ENCODE measurements at places on chromosomes 2 and 18.

DNA sequence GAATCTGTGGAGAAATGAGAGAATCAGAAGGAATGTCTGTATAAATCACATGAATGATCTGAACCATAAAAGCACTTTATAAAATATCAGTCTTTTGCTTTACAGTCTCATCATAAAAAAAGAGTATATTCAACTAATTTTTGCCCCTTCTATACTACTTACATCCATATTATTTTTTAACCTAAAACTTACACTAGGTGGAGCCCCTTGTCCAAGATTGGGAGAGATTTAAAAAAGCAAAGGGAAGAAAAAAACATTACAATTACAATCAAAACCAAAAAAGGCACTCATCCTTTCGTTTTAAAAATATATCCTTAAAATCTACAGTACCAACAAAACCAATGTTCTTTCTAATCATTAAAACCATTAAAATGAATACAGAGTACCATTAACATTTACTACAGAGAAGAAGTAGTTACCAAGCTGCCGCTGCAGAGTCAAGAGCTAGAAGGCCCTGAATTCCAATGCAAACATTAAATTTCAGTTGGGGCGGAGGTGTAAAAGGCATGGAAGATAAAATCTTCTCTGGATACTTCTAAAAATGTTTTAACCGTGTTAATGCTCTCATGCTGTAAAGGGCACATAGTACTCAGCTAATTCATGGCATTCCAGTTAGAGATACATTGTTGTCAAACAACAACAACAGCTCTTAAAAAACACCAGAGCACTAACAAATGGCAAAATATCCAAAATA, 56.7 kb upstream of the EPB41L3 start:
- DNase-seq, result peak; percentile 9

- DNase-seq, result no peak
These were observed 110.3 kb downstream of the RNF152 start for GRCh38 chr18:61782545-61782944.

DNA sequence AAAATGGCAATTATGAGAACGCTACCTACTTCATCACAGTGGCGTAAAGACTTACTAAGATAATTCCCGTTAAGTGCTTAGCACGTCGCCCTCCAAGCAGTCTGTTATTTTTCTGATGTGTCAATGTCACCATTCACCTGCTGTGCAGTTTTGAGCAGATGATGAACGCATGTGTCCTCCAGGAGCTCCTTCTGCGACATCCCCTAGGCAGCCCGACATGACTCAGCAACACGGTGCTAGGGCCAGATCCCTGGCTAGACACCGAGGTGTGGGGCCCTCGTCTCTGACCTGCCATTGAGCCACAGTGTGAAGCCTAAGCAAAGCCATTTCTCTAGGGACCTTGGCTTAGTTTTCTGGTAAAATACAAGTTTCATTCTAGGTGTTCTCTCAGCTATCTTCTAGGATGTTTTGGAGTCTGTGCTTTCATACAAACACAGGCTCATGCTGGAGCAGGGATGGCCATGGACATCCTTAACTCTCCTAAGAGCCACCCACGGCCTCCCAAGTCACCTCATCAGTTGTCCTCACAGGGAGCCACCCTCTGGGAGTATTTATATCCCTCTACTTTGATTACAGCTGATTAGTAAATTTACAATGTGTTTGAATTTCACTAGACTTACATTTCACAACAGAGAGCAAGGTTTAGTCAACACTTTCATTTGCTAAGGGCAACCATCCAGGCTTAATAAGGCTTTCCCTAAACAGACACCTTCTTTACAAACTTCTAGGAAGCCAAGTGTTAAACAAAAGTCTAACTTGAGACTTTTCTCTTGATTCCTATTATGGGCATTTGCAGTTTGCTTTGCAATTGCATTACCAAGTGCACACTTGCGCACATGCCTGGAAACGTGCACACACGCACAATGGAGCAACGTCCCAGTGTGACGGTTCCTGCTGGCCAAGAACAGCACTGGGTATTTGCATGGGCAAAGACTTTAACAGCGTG, 376.8 kb upstream of the ID2 start:
- DNase-seq, result no peak

DNA sequence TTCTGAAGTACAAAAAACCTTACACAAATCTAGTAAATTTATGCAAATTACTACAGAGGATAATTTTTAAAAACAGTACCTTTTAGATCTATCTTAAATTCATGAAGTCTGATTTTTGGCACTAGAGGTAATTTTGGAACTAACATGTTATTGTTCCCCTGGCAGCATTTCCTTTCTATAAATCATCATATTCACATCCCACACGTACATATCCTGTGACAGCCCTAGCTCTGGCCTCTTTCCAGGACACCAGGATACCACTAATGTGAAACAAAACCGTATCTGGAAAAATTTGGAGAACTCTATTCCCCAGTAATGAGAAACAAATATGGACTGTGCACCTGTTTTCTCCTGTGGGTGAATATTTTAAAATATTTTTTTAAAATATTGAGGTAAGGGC, 14.0 kb upstream of the BIRC6 start:
- DNase-seq, result no peak

DNA sequence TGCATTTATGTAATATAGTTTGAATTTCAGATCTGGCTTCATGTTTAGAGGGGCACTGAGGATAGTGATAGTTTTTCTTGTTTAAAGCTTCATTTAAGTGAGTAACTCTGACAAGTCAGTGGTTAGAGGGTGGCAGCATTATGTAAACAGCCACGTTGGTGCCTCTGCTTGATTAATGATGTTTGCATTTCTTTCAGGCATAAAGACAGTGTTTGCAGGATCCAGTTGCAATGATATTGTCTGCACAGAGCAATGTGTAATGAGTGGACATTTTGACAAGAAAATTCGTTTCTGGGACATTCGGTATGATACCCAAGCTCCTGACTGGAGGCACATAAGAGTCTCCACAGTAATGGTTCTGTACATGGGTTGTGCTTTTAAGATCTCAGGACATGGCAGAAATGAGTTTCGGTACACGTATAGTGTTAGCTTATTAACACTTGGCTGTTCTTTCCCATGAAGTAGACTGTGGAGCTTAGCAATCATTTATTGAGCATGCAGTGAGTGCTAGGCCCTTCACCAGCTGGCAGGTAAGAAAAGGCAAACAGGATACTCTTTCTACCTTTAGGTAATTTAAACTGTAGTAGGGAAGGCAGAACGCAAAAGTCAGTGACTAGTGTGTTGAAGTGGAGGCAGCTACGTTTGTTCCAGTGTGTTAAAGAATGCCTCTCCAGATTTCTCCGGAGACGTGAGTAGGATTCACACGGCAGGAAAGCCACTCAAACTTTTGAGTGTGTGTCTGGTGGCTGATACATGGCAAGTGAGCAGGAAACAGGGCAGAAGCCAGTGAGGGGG, 17.4 kb upstream of the SAG start:
- DNase-seq, result no peak

DNA sequence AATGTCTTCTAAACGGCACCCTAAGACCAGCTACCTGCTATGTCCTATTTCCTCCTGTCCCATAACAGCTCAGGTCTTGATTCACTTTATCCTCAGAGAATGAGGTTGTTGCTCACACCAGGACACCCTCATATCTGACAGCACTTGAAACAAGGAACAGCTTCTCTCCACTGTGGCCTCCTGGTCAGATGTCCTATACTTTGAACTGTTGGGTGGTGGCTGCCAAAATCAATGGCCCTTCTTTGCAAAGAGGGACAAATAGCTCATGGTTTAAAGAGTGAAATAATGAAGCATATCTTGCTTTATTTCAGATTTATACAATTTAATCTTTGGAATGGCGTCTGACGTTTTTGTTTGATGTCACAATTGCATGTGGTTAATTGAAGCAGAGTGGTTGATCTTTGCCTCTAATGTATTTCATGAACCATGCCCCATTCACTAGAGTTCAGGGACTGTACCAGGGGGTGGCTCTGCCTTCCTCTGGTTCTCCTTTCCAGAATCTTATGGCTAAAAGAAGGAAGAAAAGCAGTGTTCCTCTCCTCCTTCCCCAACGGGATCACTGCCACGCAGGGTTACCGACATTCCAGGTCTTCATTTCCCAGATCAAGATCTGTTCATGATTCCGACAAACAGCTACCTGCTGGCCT, 24.1 kb upstream of the ZCCHC2 start:
- DNase-seq, result no peak

- no peak for DNase-seq
These were observed 94.5 kb upstream of the HAAO start for GRCh38 chr2:42886921-42887320.

DNA sequence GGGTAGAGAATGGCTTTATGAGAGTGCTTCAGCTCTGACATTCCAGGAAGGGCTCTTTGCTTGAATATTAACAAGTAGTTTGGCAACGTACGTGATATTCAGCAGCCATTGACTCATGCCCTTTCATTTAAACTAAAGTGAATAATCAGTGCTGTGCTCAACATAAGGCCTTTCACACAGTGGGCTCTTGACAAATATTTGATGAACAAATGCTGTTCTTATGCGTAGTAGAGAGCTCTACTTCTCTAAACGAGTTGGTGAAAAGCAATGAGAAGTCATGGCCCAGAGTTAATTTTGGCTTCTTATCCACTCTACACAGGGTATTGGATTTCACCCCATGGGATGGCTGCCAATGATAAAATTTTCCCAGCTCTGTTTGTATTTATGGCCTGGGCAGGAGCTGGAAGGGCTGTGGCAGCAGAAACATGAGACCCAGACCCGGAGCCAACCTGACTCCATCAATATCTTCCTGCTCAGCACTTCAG, 338.9 kb downstream of the CCDC85A start:
- peak; percentile 73 for DNase-seq

GRCh38 chr2:222319586-222320435, 21.0 kb upstream of the PAX3 start:
- peak; percentile 68 for DNase-seq

GRCh38 chr18:10121786-10122515, 208.1 kb downstream of the VAPA start:
- DNase-seq, result peak; percentile 38

- DNase-seq, result no peak
These were observed 21.4 kb downstream of the AP1S3 start for GRCh38 chr2:223815884-223816570.

- no peak for DNase-seq
These were observed 305.2 kb downstream of the MYCN start for GRCh38 chr2:16245481-16246054.

DNA sequence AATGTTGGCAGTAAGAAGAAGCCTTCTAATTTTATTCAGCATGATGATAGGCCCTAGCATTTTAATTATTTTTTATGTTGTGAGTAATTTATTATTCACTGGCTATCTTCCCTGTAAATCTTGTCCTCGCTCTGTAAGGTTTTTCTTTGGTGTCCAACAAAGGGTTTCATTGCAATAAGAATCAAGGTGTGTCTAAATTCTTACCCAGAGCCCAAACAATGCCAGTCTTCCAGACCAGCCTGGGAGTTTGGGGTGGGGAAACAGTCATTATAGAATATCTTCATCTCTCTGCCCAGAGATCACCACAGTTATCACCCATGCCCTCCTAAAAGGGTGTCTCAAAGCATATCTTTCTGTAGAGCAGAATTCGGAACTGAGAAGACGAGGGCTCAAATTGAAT, at the start of gene DSG4:
DSG4 (plus strand) TSS at position 301 of the 400 bp plus-strand sequence. CDS start 135 bp downstream, outside the sequence.
- no peak for DNase-seq

- no peak for DNase-seq
These were observed 83.1 kb downstream of the EIPR1 start for GRCh38 chr2:3294493-3294892.

DNA sequence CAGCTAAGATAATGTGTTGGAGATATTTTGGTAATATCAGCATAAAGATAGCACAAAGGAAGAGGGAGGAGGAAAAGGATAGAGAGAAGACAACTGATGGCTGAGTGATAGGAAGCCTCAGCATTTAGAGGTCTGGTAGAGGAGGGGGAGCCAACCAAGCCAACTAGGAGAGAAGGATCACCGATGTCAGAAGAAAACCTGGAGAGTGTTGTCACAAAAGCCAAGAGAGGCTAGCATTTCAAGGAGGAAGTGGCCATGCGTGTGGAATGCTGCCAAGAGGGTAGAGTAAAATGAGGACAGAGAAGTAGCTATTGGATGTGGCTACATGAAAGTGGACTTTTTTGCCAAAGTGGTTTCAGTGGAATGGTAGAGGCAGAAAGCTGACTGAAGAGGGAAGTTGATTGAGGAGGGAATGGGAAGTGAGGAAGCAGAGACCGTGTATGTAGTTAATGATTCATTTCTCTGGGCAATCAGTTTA, 34.3 kb downstream of the LCLAT1 start:
- DNase-seq, result no peak

DNA sequence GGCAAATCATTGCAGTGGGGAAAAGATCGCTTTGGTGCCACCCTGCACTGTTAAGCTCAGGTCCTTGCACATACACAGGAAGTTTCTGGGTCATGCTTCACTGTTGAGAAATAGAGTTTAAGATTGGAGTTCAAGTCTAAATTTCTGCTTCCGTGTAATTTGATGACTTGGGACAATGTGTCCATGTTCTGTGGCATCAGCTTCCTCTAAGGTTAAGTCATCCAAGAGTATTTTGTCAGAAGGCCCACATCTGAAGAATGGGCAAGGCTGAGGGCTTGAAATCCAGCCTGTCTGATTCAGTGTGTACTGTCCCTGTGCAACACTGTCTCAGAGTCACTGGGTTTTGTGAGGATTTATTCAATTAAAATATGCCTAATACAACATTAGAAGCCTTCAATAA, 880.7 kb downstream of the SUCLG1 start:
- DNase-seq, result no peak

DNA sequence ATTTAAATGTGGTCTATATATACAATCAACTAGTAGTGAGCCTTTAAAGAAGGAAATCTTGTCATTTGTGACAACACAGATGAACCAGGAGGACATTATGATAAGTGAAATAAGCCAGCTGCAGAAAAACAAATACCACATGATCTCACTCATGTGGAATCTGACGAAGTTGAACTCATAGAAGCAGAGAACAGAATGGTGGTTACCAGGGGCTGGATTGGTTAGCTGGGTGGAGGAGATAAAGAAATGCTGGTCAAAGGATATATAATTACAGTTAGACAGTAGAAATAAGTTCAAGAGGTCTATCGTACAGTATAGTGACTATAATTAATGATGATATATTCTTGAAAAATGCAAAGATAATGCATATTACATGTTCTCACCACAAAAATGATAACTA, 267.9 kb downstream of the FBXO15 start:
- no peak for DNase-seq

- no peak for DNase-seq
These were observed 316.2 kb downstream of the CDH2 start for GRCh38 chr18:27860701-27861107.

GRCh38 chr2:190940454-190940853, 59.8 kb downstream of the GLS start:
- no peak for DNase-seq

GRCh38 chr2:105515581-105516415, 116.9 kb upstream of the FHL2 start:
- no peak for DNase-seq

All from NCI-H2171 (cell line).